ENCODE measurements at places on chromosomes 2 and 18. TPM values are rescaled to one million over a fixed set of nuclear protein-coding genes. Genes with fewer than 3 reads are reported as not detected.

NEB gene
- 1.3 TPM for total RNA-seq

- no peaks in the 10 kb centered on the region for H3K36me3 ChIP-seq
- H3K4me1 ChIP-seq = no peaks in the 10 kb centered on the region
- peak; percentile 71 for DNase-seq
- no peaks in the 10 kb centered on the region for H3K27me3 ChIP-seq
Observed at GRCh38 chr18:47100212-47100831, 50.0 kb downstream of the HDHD2 start.

GRCh38 chr2:188979187-188980114, 5.3 kb downstream of the COL3A1 start:
- peak overlapping the region; percentile 85 for H3K4me3 ChIP-seq
- no peaks in the 10 kb centered on the region for H3K27me3 ChIP-seq
- DNase-seq = no peak
- peak overlapping the region; percentile 89 for H3K27ac ChIP-seq
- H3K36me3 ChIP-seq = no peaks in the 10 kb centered on the region

ASPRV1 gene
- total RNA-seq = under 0.01 TPM

GRCh38 chr2:201235860-201236811, 24.2 kb upstream of the CASP8 start:
- no peaks in the 10 kb centered on the region for H3K36me3 ChIP-seq
- peak; percentile 87 for DNase-seq

DNA sequence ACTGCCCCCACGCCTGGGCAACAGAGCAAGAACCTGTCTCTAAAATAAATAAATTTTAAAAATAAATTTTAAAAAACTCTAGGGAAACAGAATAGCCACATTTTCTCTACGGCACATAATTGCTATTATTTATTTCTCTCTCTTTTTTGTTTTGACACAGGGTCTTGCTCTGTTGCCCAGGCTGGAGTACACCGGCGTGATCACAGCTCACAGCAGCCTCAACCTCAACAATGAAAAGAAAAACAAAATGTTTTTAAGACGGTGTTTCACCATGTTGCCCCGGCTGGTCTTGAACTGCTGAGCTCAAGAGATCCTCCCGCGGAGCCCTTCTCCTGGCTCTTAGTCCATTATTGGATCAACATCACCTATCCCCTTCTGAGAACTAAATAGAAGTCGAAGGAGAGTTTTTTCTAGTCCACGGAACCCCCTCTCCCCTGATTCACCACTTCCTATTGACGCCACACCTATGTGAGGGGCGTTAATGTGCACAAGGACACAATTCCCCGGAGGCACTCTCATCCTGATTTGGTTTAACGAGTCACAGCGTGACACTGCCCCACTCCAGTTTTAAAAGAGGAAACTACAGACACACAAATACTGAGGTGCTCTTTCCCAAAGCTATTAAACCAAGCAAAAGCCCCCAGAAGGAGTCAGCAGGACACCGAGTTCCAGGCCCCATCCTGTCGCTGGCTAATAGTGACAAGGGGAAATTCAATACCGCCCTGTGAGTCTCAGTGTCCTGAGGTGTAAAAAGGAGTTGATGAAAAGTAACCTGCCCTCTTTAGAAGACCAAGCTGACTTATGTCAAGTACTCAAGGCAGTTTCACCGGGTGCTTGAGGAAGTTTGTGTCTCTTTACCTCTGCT, 1.1 kb downstream of the NPC1 start:
- peak; percentile 61 for DNase-seq
- peaks cover 42% of the 10 kb centered on the region for H3K4me1 ChIP-seq
- H3K4me3 ChIP-seq = peak overlapping the region; percentile 80
- H3K27me3 ChIP-seq = no peaks in the 10 kb centered on the region

GRCh38 chr2:47301277-47301618, 101.7 kb upstream of the MSH2 start:
- DNase-seq = no peak
- H3K4me1 ChIP-seq = peaks cover 10% of the 10 kb centered on the region
- H3K27me3 ChIP-seq = no peaks in the 10 kb centered on the region

DNA sequence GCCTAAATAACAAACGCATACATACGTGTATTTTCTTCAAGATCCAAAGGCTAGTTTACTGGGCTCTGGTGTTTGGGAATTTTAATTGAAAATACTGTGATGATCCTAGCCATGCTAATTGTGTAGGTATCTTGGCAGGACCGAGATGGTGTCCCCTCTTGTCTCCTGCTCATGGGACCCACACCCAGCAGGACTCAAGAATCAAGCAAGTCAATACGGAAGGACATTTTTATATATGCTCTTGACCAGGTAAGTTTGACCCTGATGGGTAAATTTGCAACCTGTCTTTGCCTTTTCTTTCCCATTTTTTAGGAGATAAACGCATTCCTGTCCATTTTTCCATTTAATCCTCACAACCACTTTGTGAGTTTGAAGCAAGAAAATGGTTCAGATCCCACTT, 111.8 kb upstream of the MYCN start:
- H3K4me3 ChIP-seq = no peak overlapping the region
- no peak overlapping the region for H3K27ac ChIP-seq
- H3K4me1 ChIP-seq = no peaks in the 10 kb centered on the region
- DNase-seq = no peak

GRCh38 chr2:32752952-32753351, 125.1 kb downstream of the TTC27 start:
- no peak for DNase-seq
- peaks cover 15% of the 10 kb centered on the region for H3K4me1 ChIP-seq
- no peak overlapping the region for H3K4me3 ChIP-seq
- H3K27me3 ChIP-seq = no peaks in the 10 kb centered on the region

GRCh38 chr2:24107-24506, 22.2 kb downstream of the FAM110C start:
- no peak overlapping the region for H3K4me3 ChIP-seq
- H3K27ac ChIP-seq = no peak overlapping the region
- H3K36me3 ChIP-seq = no peaks in the 10 kb centered on the region
- no peaks in the 10 kb centered on the region for H3K27me3 ChIP-seq

DNA sequence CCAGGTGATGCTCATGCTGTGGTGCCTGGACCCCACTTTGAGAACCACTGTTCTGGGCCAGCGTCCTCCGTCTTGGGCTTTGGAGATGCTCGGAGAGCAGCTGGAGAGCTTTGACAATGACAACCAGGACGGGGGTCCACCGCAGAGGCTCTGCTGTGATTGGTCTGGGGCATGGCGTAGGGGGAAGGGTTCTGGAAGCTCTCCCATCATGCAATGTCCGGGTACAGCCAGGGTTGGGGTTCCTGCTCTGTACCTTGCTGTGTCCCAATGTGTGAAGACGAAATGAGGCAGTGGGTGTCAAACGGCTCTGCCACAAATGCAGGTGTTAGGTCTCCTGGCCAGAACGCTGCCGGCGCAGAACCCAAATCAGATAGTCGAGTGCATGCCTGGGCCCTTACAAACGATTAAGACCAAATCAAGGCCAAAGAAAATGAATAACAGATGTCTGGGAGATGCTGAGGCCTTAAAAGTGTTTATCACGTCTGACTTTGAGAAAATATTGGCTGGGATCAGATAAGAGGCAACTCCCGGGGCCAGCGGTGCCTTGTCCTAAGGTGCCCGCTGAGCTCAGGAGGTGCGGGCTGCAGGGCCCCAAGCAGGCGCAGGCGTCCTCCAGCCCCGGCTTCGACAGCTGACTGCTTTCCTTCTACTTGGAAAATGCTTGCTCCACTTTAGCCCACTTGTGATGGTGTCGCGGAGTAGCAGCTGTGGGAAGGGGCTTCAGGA, 117.2 kb downstream of the VAPA start:
- no peak overlapping the region for H3K27ac ChIP-seq
- H3K4me1 ChIP-seq = no peaks in the 10 kb centered on the region
- no peak overlapping the region for H3K4me3 ChIP-seq
- no peaks in the 10 kb centered on the region for H3K36me3 ChIP-seq

GRCh38 chr2:221205103-221205673, 366.9 kb downstream of the EPHA4 start:
- no peaks in the 10 kb centered on the region for H3K4me1 ChIP-seq
- DNase-seq = no peak
- H3K4me3 ChIP-seq = no peak overlapping the region
- no peak overlapping the region for H3K27ac ChIP-seq

- H3K4me1 ChIP-seq = peaks cover 9% of the 10 kb centered on the region
- H3K4me3 ChIP-seq = no peak overlapping the region
- no peaks in the 10 kb centered on the region for H3K36me3 ChIP-seq
- DNase-seq = peak; percentile 47
Observed at GRCh38 chr2:888211-888801, 62.3 kb upstream of the SNTG2 start.

IL18R1 gene
- total RNA-seq = 1.5 TPM

DNA sequence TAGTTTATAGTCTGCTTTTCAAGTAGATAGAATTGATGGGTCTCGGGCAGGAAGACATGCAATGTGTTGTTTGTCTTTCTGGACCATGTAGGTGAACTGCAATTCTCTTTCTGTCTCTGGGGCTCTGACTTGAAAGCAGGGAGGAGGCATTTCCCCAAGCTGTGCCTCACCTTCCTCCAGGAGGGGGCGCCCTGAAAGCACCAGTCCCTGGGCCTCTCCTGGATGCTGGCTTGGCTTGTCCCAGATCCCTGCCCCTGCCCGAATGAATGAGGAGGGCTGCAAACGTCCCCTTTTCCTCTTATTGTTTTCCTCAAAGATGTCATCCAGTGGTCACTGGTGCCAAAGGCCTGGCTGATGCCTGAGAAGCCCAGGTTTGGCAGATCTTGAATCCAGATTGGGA, 270.6 kb downstream of the CELF4 start:
- H3K36me3 ChIP-seq = no peaks in the 10 kb centered on the region
- H3K27ac ChIP-seq = no peak overlapping the region
- H3K4me3 ChIP-seq = no peak overlapping the region
- DNase-seq = peak; percentile 37
- H3K27me3 ChIP-seq = peaks cover 12% of the 10 kb centered on the region

- DNase-seq = no peak
- H3K27me3 ChIP-seq = no peaks in the 10 kb centered on the region
- no peak overlapping the region for H3K27ac ChIP-seq
- H3K36me3 ChIP-seq = no peaks in the 10 kb centered on the region
- H3K4me1 ChIP-seq = peaks cover 19% of the 10 kb centered on the region
Observed at GRCh38 chr2:1609485-1610095, 134.7 kb downstream of the PXDN start.

DSEL gene
- total RNA-seq = 132 TPM
